ENCODE measurements at places on chromosomes 7 and 10.

DNA sequence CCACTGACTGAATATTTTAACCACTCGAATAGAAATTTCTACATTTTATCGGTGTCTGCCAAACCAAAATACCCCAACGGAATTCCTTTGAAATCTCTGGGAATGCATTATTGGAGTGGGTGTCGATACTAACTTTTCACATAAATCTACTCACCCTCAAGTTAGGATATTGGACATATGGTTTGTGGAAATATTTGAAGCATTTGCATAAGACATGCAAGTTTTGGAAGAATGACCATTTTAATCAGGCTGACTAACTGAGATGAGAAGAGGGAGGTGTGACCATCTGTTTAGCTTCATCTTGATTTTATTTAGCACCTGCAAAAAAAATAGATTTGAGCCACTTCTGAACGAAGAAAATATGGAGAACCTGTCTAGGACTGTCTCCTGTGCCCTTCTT is 61.2 kb downstream of the KLF6 start:
- H3K4me1 ChIP-seq, result peaks cover 2% of the 10 kb centered on the region
- no peak for DNase-seq
- H3K4me3 ChIP-seq, result no peak overlapping the region
- H3K36me3 ChIP-seq, result no peaks in the 10 kb centered on the region

DNA sequence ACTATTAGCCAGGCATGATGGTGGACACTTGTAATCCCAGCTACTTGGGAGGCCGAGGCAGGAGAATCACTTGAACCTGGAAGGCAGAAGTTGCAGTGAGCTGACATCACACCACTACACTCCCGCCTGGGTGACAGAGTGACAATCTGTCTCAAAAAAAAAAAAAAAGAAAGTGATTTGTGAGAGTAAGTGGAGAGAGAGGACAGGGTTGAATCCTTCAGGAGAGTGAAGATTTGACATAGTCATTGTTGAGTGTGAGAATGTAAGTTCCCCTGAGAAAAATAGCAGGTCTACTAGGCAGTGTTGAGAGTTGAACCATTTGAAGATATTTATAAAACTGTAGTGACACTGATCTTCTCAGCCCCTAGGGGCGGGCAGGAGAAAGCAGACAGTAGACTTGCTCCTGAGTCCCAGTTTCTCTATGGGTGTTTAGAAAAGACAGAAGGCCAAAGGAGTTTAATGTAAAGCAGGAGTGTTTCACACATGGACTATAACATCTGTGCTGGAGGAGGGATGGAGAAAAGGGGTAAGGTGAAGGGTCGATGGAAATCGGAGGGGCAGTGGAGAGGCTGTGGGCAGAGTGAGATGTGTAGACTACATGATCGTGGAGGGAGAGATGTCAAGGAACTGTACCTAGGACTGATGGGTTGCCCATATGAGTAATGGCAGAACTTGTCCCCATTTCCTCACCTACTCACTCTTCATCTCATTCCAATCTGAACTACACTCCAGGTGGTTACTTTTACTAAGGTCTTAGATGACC is 13.7 kb upstream of the LAMB4 start:
- no peak overlapping the region for H3K27ac ChIP-seq
- H3K4me1 ChIP-seq, result peaks cover 2% of the 10 kb centered on the region
- no peak overlapping the region for H3K4me3 ChIP-seq

DNA sequence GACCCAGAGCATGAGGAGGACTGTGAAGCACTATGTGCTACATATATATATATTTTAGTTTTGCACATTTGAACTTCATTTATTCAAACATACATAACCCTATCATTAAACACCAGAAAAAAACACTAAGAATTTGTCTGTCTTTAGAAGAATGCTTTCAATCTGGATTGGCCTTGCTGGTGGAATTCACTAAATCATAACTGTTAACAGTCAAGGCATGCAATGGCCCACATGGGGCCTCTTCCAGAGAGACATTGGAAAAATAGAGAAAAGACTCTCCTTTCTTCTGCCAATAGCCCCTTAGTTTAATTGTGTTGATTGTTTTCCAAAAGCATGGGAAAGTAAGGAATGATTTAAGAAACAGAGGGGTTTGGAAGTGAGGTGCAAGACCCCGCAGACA is 77.9 kb downstream of the MRPL32 start:
- H3K27ac ChIP-seq, result no peak overlapping the region
- H3K4me3 ChIP-seq, result no peak overlapping the region
- no peaks in the 10 kb centered on the region for H3K4me1 ChIP-seq
- H3K27me3 ChIP-seq, result peaks cover 8% of the 10 kb centered on the region
- H3K36me3 ChIP-seq, result no peaks in the 10 kb centered on the region

DNA sequence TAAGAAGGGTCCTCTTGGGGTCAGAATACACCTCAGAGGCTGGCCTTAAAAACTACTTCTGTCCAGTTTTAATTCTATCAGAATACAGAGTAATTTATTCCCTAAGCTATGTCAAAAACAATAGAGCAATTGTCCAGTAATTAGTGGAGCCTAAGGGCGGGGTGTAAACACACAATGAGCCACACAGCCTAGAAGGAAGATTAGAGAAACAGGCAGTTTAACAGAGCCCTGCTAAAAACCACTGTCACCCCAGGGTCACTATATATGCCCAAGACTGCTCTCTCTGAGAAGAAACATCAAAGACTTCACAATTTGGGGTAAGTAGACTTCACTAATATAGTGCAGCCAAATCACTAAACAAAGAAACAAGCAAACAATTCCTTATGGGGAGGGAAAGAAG is 27.2 kb upstream of the WNT2 start:
- no peak overlapping the region for H3K27ac ChIP-seq
- H3K27me3 ChIP-seq, result no peaks in the 10 kb centered on the region
- H3K36me3 ChIP-seq, result no peaks in the 10 kb centered on the region
- H3K4me3 ChIP-seq, result no peak overlapping the region
- DNase-seq, result no peak

DNA sequence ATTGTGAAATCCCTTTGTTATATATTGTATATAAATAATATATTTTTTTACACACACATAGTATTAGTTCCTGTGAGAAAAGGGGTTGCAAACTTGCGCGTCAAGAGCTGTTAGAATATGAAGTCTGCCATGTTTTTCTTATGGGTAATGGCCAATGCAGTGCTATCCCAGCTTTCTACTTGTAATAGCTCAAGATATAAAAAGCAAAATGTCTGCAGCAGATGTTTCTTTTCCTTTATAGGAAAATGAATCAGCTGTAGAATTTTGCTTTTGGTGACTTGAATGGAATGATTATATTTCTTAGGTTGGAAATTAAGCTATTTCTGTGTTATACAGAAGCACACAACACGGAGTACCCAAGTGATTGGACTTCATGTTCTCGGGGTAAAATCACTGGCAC is 53.3 kb upstream of the TMEM236 start:
- H3K27ac ChIP-seq, result no peak overlapping the region
- H3K4me1 ChIP-seq, result no peaks in the 10 kb centered on the region
- DNase-seq, result no peak
- H3K4me3 ChIP-seq, result no peak overlapping the region
- H3K27me3 ChIP-seq, result no peaks in the 10 kb centered on the region

DNA sequence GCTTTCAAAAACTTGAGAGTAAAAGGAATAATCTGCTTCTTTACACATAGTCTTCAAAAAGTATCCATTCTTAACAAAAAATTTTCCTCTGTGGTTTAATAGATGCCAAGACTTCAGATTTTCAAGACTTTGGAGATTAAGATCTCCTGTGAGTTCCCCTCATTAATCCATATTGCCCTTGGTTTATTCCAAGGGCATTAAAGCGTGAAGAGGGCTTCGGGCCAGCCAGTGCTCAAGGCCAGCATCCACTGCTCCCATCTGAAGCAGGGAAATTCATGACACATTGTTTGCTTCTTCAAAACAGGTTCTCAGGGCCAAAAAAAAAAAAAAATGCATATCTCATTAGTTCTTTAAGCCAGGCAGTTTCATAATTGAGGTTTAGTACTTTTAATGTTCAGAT is 137.3 kb upstream of the RHOBTB1 start:
- no peak for DNase-seq
- no peak overlapping the region for H3K4me3 ChIP-seq
- peaks cover 10% of the 10 kb centered on the region for H3K27me3 ChIP-seq

DNA sequence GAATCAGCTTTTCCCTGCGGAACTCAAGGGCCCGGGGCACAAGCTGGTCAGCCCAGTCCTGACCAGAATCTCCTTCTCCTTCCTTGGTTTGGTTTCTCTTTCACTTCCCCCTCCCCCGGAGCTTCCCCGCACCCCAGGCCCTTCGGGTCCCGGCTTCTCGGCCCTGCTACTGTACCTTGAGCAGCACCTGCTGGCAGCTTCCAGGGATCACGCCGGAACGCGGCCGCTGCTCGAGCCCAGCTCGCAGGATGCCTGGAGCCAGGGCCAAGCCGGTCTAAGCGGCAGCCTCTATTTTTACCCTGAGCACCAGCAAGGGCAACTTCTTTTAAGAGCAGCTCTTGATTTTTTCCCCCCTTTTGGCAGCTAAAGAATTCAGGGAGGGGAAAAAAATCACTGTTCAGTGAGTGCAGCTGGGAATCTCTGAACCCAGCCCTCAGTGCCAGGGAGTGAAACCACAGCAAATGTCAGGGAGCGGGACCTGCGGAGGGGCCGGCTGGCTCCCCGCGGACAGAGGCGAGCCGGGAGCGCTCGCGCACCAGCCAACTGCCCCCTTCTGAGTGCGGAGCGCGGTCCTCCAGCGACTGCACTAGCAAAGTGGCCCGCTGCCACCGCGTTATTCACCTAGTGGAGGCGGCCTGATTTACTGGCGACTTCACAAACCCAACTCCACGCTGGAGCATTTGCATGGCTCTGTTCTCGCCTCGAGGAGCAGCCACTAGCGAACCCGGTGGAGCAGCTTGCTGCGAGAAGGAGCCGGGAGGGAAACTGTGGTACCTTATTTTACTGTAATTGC is 2.4 kb upstream of the INHBA start:
- DNase-seq, result peak; percentile 61
- H3K4me3 ChIP-seq, result peak overlapping the region; percentile 67
- H3K36me3 ChIP-seq, result no peaks in the 10 kb centered on the region
- H3K27me3 ChIP-seq, result peaks cover 48% of the 10 kb centered on the region
- peaks cover 13% of the 10 kb centered on the region for H3K4me1 ChIP-seq
- H3K27ac ChIP-seq, result peak overlapping the region; percentile 50

DNA sequence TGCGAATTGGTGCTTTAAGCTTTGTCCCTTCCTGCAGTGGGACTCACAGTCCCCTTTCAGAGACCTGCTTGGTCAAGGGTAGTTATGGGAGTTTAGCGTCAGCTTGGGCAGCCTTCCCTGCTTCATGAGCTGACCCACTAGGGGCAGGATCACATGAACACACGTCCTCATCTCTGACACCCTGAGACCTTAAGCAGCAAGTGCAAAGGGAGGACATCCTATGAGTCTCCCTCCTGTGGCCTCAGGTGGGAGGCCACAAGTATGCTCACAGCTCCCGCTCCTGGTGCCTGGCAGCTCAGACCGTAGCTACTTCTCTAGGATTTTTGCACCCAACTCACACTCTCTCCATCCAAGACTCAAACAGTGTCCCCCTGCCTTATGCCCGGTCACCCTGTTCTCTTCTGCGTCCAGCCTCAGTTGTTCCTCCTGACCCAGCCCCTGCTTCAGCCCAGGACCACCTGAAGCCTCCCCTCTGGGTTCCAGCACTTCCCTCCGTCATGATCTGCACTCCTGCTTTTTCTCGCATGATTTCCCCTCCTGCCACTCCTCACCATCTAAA is 136.6 kb upstream of the FAM20C start:
- no peak overlapping the region for H3K4me3 ChIP-seq
- no peaks in the 10 kb centered on the region for H3K4me1 ChIP-seq
- no peaks in the 10 kb centered on the region for H3K27me3 ChIP-seq
- no peak for DNase-seq
- no peaks in the 10 kb centered on the region for H3K36me3 ChIP-seq

DNA sequence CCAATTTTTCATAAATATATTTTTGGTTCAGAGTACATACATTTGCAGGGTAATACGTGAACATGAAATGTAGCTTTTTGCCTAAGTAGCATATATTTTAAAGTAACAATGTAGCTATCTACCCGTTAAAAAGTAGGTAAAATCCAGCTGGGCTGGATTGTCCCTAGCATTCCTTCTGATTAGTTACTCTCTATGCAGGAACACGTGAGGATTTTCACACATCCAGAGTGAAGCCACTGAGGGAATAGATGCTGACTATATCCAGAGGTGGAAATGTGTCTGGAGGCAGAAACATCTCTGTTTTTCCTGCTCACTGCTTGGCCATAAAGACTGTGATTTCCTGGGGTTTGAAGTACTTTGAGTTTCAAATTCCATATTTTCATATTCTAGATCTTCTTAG is 338.9 kb upstream of the KIAA1217 start:
- no peak for DNase-seq
- no peaks in the 10 kb centered on the region for H3K36me3 ChIP-seq
- H3K27me3 ChIP-seq, result no peaks in the 10 kb centered on the region
- no peaks in the 10 kb centered on the region for H3K4me1 ChIP-seq
- no peak overlapping the region for H3K4me3 ChIP-seq
